Stimulated activated CD8-positive, alpha-beta memory T cell treated with anti-CD3 and anti-CD28 coated beads, Interleukin-15, amount 100 ng/mL, for 48 hours (primary cell): ENCODE measurements at places on chromosomes 4 and X.

GRCh38 chrX:54807524-54808108 is at the start of gene MAGED2:
TSS of gene MAGED2 (plus strand) at chrX:54807745. CDS start at chrX:54809332, 1,587 bp downstream.
- no peak for DNase-seq

- DNase-seq, result no peak
Observed at GRCh38 chrX:22800806-22801205, 199.0 kb upstream of the DDX53 start.

- DNase-seq, result no peak
Observed at GRCh38 chrX:13983734-13984133, 46.0 kb downstream of the GEMIN8 start.

DNA sequence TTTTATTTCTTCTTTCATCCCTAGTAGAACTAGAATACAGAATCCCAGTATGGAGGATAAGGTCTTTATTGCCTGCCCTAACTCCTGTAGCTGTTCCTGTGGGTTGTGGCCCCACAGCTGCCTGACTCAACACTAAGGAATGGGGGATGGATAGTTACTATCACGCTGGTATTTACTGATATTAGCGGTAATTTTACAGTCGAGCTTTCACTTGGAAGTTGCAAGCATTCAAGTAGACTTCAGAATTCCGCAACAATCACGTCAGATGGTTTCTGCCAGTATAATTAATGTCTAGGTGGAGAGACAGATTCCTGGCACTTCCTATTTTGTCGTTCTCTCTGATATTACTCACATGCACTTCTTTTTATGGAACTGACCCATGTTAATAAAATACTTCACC is 489.8 kb downstream of the PABPC4L start:
- DNase-seq, result no peak

- no peak for DNase-seq
Observed at GRCh38 chrX:9693307-9694001, 72.2 kb downstream of the GPR143 start.

GRCh38 chr4:25814301-25815136 is 48.3 kb downstream of the SEL1L3 start:
- no peak for DNase-seq
